DMS 273 treated with DMSO at 0.1 percent for 48 hours (cell line): ENCODE measurements at places on chromosomes 3 and 15.
A peak's percentile ranks its signal among the peaks of the same experiment; 100 is the strongest.

GRCh38 chr3:3015185-3016089 is 94.7 kb downstream of the IL5RA start:
- no peak for DNase-seq

DNA sequence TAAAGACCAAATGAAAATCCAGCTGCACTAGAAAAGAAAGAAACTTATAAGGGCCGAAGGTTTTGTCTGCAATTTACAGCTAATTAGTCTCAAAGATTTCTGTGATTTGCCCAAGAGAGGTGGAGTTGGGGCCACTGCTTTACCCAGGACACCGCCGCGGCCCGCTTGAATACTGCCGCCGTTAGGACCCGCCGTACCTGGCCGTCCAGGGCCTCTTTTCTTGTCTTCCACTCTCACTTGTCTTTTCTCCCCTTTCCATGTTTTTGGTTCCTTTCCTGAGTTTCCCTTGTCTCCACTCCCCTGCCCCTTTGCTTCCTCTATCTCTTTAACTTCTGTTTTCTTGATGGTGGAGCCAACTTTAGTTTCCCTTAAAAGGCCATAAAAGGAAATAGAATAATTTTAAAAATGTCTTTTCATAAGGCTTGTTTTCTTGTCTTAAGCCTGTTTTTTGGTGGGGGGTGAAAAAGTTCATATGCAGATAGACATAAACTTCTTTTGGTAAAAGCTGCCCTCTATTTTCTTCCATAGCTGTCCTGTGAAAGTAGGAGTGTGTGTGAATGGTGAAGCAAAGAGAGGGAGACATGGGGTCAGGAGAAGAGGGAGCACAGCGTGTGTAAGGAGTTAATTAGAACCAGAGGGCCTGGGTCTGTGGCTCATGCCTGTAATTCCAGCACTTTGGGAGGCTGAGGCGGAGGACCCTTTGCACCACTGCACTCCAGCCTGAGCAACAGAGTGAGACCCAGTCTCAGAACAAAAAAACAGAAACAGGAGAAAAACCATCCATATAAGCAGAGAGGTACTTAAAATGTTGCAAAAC is 16.0 kb upstream of the CCNL1 start:
- DNase-seq = peak; percentile 48

GRCh38 chr15:91521548-91521947 is 332.0 kb upstream of the SLCO3A1 start:
- DNase-seq = no peak

DNA sequence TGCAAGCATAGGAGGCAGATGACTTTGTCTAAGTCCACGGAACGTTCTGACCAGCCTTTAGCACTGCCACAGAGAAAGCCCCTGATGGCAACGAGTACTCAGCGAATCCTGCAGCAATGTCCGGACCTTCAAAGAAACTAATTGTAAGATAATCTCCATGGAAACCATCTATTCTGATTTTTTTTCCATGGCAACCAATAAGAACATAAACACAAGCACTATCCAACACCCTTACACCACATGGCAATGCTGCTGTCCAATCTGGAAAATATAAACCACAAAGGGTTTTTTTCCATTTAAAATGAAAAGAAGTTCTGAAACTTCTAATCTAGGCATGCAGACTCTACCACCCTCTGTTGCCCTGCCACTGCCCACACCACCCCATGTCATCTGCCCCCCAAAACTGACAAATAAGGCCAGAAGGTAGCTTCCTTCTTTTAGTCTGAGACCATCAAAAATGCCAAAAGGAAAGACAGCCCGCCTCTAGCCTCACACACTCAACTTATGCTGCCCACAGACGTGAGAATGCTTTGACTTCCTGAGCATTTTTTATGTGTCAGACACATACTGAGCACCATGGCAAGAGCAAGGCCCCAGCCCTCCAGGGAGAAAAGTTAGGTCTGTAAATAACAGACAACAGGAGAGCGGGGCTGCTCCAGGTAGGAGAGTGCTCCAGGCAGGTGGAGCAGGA is 44.5 kb downstream of the POC1A start:
- no peak for DNase-seq

- no peak for DNase-seq
Measured at GRCh38 chr15:49083401-49084284, 37.4 kb upstream of the SECISBP2L start.

- DNase-seq = no peak
Measured at GRCh38 chr3:57892423-57892822, 115.8 kb upstream of the FLNB start.

GRCh38 chr3:128482175-128482574 is 10.8 kb downstream of the GATA2 start:
- DNase-seq = no peak

- no peak for DNase-seq
Measured at GRCh38 chr3:20849975-20850374, 664.0 kb upstream of the SGO1 start.

GRCh38 chr15:60122691-60123090 is 118.6 kb downstream of the FOXB1 start:
- no peak for DNase-seq

DNA sequence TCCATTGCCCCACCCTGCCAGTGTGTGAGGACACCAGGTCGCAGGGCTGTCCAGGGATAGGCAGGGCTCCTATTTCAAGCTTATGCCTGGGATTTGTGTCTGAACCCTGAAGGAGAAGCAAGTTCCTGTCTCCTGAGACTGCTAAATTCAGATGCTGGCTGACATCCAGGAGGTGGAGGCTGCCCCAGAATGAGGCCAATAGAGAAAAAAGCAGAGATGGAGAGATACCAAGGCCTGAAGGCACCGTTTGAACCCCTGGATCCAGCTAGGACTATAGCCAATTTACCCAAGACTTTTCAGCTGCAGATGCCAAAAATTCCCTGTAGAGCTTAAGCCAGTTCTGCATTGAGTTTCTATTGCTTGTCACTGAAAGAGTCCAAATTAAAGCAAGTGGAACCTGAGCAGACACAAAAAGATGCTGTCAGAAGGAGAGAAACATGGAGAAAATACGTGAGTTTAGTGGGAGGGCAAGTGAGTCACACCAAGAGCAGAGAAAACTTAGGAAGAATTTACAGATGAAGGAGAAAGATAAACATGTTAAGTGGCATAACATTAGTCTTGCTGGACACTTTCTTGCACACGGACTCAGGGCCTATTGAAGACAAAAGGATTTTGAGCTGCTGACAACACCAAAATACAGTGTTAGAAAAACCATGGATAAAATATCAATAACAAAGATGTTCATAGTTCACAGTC is 148.6 kb downstream of the CNTN3 start:
- DNase-seq = no peak

- DNase-seq = no peak
Measured at GRCh38 chr3:166902374-166902773, 477.7 kb downstream of the ZBBX start.

DNA sequence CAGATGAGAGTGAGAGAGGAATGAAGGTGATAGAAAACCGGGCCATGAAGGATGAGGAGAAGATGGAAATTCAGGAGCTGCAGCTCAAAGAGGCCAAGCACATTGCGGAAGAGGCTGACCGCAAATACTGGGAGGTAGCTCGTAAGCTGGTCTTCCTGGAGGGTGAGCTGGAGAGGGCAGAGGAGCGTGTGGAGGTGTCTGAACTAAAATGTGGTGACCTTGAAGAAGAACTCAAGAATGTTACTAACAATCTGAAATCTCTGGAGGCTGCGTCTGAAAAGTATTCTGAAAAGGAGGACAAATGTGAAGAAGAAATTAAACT is 88.9 kb downstream of the EOMES start:
- DNase-seq = no peak

DNA sequence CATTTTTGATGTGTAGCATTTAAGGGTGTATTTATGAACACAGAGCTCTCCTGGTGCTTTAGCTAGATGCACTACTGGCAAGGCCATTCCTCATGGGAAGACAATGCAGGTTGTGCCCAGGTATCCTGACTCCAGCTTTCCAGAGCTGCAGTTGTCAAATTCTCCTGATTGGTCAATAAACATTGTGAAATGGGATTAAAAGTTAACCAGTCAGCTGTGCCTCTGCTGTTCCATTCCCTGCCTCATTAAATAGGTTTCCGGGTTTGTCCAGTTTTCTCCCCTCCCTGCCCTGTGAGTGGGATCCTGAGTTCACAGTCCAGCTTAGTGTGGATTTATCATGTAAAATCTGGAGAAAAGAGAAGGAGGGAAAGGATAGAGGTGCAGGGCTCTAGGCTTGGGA is 207.3 kb downstream of the SQOR start:
- no peak for DNase-seq

- DNase-seq = no peak
Measured at GRCh38 chr3:166444756-166445155, 607.5 kb upstream of the BCHE start.

DNA sequence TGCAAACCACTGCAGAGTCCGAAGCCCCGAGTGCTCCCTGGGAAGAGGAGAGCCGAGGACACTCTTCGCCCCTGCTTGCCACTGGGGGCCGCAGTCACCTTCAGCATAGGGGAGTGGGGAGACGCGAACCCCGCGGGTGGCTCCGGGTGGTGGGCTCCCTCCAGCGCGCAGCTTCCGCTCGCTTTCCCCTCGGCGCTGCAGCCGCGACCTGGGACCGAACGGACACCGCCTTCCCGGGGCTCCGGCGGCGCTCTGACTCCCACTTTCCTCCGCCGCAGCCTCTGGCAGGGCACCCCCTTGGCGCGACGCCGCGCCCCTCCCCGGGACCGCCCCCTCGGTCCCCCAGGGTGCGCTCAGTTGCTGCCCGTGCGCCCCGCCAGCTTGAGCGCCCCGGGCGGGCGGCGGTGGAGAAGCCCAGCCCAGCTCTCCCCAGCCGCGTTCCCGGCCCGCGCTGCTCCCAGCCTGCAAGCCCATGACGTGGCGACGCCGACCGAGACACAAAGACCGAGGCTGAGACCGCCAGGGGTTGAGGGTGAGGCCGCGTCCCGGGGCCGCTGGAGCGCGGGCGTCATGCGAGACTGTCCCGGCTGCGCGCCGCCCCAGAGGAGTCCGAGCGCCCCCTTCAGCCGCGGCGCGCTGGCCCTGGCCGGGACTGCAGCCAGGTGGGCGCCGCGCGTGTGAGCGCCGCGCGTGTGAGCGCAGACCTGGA is at the start of gene MINAR1:
TSS of gene MINAR1 (plus strand) at position 701 of the 709 bp plus-strand sequence. CDS start 23,812 bp downstream, outside the sequence.
- no peak for DNase-seq

- no peak for DNase-seq
Measured at GRCh38 chr15:29071232-29071881, 185.6 kb downstream of the APBA2 start.

DNA sequence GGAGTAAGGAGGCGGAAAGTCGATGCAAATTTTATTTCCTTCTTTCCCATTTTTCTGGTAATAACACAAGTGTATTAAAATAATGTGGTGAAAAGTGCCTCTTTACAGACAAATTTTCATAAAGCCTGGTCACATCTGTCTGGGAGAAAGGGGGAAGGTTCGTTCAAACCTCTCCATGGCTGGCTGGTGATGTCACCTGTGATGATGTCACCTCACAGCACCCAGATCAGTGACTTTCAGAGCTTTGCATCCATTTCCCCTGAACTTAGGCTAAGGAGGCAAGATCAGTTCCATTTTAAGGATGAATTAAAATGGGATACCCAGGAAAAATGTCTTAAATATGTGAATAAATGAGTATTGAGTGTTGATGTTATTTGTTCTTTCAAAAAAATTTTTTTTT is 34.1 kb downstream of the ATP10A start:
- no peak for DNase-seq

DNA sequence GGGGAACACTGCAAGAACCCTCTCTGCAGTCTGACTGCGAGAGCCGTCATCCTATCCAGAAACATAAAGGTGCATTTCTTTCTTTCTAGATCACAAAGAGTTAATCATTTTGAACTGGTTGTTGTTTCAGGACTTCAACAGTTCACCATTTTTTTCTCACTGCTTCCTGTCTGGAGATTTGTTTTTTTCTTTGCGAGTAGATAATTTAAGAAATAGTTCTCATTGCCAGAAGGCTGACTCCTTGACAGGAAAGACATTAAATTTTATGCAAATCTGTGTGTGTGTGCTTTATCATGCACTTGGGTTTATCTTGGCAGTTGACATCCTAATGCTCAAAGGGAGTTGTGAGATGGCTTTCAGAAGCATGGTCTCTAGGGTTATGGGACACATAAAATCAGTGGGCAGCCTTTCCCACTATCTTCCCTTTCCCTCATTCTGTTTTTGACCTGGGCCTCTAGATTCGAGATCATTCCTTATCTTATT is 123.5 kb upstream of the TBL1XR1 start:
- DNase-seq = no peak

GRCh38 chr3:67692621-67693020 is 38.2 kb upstream of the SUCLG2 start:
- DNase-seq = no peak

- no peak for DNase-seq
Measured at GRCh38 chr15:79743032-79743431, 153.8 kb downstream of the MTHFS start.

- no peak for DNase-seq
Measured at GRCh38 chr3:57948080-57948671, 60.0 kb upstream of the FLNB start.

DNA sequence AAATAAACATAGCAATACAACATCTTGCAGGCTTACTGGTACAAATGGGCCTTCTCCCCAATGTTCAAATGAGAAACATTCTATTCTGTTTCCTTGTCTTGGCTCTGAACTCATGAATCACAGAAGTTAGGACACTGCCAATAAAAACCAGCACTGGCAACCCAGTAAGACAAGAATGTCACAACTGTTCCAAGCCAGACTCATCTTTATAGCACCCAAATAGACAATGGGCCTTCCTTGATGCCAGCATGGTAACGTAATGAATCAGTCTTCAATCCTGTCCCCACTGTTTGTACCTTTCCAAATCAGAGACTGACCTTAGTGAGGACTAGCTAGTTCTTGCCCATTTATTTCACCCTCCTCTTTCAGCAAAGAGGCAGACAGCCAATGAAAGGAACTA is 14.1 kb upstream of the RPS17 start:
- no peak for DNase-seq

GRCh38 chr3:101861212-101861788 is 12.0 kb downstream of the NFKBIZ start:
- no peak for DNase-seq

GRCh38 chr3:191240486-191240885 is 41.4 kb downstream of the OSTN start:
- no peak for DNase-seq

- DNase-seq = peak; percentile 31
Measured at GRCh38 chr15:92098869-92099268, 245.4 kb downstream of the SLCO3A1 start.

- no peak for DNase-seq
Measured at GRCh38 chr3:1019157-1019556, 73.7 kb upstream of the CNTN6 start.

DNA sequence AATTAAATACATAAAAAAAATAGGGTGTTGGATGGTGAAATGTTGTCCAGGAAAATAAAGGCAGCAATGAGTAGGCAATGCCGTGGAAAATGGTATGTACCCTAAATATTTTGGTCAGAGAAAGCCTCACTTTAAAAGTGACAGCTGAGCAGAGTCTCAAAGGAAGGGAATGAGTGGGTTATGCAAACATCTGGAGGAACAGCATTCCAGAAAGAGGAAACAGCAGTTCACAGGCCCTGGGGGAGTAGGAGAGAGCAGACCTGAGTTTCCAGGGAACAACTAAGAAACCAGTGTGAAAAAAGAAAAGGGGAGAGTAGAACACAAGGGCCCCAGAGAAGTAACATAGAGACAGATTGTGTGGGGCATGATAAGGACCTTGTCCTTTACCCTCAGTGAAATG is 230.0 kb upstream of the CNTN3 start:
- no peak for DNase-seq
